ENCODE measurements at places on chromosomes 7 and 10. TPM values are rescaled to one million over a fixed set of nuclear protein-coding genes. Genes with fewer than 3 reads are reported as not detected.

GRCh38 chr7:149732111-149732561 is 41.3 kb downstream of the ZNF467 start:
- H3K4me1 ChIP-seq: peaks cover 5% of the 10 kb centered on the region
- no peaks in the 10 kb centered on the region for H3K36me3 ChIP-seq
- H3K4me3 ChIP-seq: no peak overlapping the region
- peaks cover 9% of the 10 kb centered on the region for H3K27me3 ChIP-seq
- no peak for DNase-seq

- no peaks in the 10 kb centered on the region for H3K4me1 ChIP-seq
- no peak overlapping the region for H3K27ac ChIP-seq
- no peaks in the 10 kb centered on the region for H3K36me3 ChIP-seq
Observed at GRCh38 chr10:118892255-118892654, 137.3 kb upstream of the NANOS1 start.

- no peak overlapping the region for H3K27ac ChIP-seq
- no peak for DNase-seq
- H3K36me3 ChIP-seq: no peaks in the 10 kb centered on the region
- no peak overlapping the region for H3K4me3 ChIP-seq
- H3K4me1 ChIP-seq: peaks cover 13% of the 10 kb centered on the region
Observed at GRCh38 chr10:103544657-103545310, 51.3 kb downstream of the NEURL1 start.

GRCh38 chr10:49151025-49151445 is 17.2 kb upstream of the FAM170B start:
- no peaks in the 10 kb centered on the region for H3K36me3 ChIP-seq
- no peaks in the 10 kb centered on the region for H3K27me3 ChIP-seq
- DNase-seq: no peak
- no peak overlapping the region for H3K27ac ChIP-seq

DNA sequence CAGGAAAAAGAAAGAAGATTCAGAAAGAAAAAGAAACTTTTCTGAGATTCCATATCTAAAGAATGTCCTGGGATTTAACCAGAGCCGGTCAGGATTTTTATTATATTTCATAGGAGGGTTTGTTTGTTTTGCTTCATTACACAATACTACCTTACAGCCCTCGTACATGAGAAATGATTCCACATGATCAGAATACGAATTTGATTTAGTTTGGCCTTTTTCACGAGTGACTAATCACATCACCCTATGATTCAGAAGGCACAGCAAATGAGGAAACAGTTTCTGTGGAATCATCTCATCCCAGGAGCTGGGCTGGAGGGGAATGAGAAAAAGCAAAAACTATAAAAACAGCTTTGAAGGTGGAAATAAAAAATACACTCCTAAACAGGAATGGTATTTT is 54.7 kb upstream of the VWC2 start:
- H3K36me3 ChIP-seq: no peaks in the 10 kb centered on the region
- no peak overlapping the region for H3K4me3 ChIP-seq
- no peaks in the 10 kb centered on the region for H3K4me1 ChIP-seq

DNA sequence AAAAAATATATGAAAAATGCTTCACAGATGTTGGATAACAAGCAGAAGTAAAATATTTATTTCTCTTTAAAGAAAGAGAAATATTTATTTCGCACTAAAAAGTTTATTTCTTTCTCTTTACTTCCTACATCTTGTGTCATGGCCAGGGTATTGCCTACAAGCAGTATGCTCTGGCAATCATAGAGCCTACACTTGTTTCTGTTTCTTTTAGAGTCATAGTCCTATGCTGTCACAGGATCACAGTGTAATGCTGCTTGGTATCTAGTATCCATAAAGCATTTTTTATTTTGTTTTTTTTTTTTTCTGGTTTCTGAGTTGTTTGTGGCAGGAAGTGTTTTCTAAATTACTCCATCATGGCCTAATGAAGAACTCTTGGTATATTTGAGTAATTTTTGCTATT is 116.0 kb downstream of the ATRNL1 start:
- H3K4me1 ChIP-seq: peaks cover 5% of the 10 kb centered on the region
- no peaks in the 10 kb centered on the region for H3K36me3 ChIP-seq
- no peak overlapping the region for H3K4me3 ChIP-seq
- DNase-seq: no peak

DNA sequence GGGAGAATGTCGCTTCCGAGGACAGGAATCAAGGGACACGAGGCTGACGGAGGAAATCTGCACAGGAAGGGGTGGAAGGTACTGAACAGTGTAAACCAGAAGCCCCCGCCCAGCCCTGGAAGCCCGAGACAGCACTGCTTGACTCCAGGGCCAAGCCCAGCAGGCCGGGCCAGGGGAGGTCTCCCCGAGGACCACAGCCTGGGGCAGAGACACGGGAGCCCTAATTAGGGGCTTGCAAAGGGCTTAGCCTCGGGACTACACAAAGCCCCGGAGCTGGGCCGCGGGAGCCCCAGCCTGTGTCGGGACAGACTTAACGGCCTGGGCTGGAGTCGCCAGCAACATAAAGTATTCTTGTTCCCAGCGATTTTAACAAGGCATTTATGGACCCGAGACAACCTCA is 50.8 kb downstream of the OAT start:
- DNase-seq: no peak
- H3K27ac ChIP-seq: no peak overlapping the region
- no peaks in the 10 kb centered on the region for H3K36me3 ChIP-seq
- H3K27me3 ChIP-seq: peaks cover 4% of the 10 kb centered on the region

DNA sequence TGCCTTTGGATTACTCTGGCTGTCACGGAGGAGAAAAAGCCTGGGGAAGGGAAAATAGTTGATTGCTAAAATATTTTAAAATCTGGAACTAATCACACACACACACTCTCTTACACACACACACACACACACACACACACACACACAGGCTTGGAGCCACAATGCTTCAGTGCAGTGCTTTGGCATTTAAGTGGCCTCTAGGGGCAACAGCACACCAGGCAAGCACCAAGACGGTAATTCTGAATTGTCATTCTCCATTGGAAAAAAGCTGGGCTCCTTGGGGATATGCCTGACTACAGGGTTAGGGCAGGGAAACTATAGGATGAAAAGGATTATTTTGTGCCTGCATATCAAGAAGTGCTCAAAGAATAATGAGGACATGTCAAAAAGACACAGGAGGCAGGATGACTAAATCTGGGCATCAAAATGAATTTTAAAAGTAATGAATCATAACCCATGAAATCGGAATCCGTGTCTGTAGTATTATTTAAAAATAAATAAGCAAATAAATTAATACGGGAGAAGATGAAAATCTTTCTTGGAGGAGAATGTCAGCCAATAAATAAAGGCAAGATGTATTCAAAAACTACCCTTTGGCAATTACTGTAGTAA is 30.4 kb upstream of the DDC start:
- no peak overlapping the region for H3K4me3 ChIP-seq
- no peak overlapping the region for H3K27ac ChIP-seq
- H3K4me1 ChIP-seq: peaks cover 4% of the 10 kb centered on the region
- no peak for DNase-seq

The CYP26C1 gene
- total RNA-seq: not detected

The CYP2C8 gene
- total RNA-seq: 0.35 TPM

Measured in activated naive CD8-positive, alpha-beta T cell treated with anti-CD3 and anti-CD28 coated beads for 36 hours (primary cell).